NB4 (cell line): ENCODE measurements at places on chromosomes 3 and 15.

DNA sequence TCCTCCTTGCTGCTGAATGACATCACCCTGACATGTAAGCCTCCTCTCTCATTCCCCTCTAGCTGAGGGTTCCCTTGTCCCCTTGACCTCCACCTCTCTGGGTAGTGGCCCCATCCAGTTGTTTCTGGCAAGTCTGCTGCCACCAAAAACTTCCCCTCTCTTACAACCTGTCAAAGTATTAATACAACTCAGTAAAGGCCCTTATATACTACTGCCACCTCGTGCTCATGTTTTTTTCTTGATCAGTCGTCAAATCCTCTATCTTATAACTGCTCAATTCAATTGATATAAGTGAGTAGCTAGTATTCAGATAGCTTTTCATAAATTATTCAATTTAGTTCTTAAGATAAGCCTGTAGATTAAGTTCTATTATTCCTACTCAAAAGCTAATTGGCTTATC, 249.6 kb downstream of the MBNL1 start:
- no peak for DNase-seq

GRCh38 chr3:151796105-151796680, 17.7 kb upstream of the AADAC start:
- no peak for DNase-seq

- DNase-seq = no peak
Observed at GRCh38 chr15:56648311-56648710, 85.0 kb downstream of the ZNF280D start.

GRCh38 chr3:23105048-23105447, 98.1 kb upstream of the UBE2E2 start:
- no peak for DNase-seq

DNA sequence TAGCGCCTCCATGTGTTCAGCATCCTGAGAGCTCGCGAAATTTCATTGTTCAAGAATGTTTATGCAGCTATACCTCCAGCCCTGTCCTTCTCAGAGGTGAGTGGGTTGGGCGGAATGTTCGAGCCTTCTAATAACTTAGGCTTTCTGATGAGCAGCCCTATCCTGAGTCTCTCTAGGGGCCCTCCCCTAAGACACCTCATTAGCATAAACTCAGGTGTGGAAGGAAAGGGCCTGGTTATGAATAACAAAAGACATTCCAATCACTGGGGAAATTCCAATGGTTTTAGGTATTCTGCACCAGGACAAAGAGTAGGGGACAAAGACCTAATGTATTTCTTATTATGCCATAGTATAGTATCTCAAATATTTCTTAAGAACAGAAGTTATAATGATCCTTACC, 138.1 kb upstream of the PDZRN3 start:
- DNase-seq = no peak

- DNase-seq = no peak
Observed at GRCh38 chr3:28901018-28901417, 379.9 kb upstream of the RBMS3 start.

GRCh38 chr3:23928524-23928923, 11.6 kb downstream of the RPL15 start:
- DNase-seq = no peak
